ENCODE measurements at places on chromosomes 6 and 20. TPM values are rescaled to one million over a fixed set of nuclear protein-coding genes. Genes with fewer than 3 reads are reported as not detected.

The NRSN1 gene
- not detected for total RNA-seq

The FKBP1C gene
- total RNA-seq, result 0.23 TPM

The ZNF391 gene
- 8.3 TPM for total RNA-seq

The C6orf132 gene
- total RNA-seq, result 31.9 TPM

The PRICKLE4 gene
- 0.93 TPM for total RNA-seq

The MYLIP gene
- total RNA-seq, result 2.1 TPM

The DSN1 gene
- total RNA-seq, result 7.8 TPM

The C6orf52 gene
- 5.0 TPM for total RNA-seq

The MATN4 gene
- not detected for total RNA-seq

The SLC35F1 gene
- total RNA-seq, result not detected

The TREML1 gene
- total RNA-seq, result not detected

The TBC1D22B gene
- 14.6 TPM for total RNA-seq

The TSBP1 gene
- not detected for total RNA-seq

The MEP1A gene
- not detected for total RNA-seq

The TBXT gene
- total RNA-seq, result not detected

The NR2E1 gene
- not detected for total RNA-seq

The FOXC1 gene
- 16.8 TPM for total RNA-seq

The LPA gene
- total RNA-seq, result not detected

The PTCHD4 gene
- total RNA-seq, result 8.4 TPM

The SCRT2 gene
- total RNA-seq, result not detected

The RGS17 gene
- 2.5 TPM for total RNA-seq

The GRM1 gene
- not detected for total RNA-seq

The ZBTB46 gene
- total RNA-seq, result 0.63 TPM

The DDO gene
- total RNA-seq, result not detected

The ARFGAP1 gene
- total RNA-seq, result 97.2 TPM

The CST8 gene
- total RNA-seq, result not detected

The KIF6 gene
- 1.3 TPM for total RNA-seq

The WFDC12 gene
- total RNA-seq, result not detected

The ZGPAT gene
- total RNA-seq, result 19.5 TPM

The CYP21A2 gene
- total RNA-seq, result 0.88 TPM

The TREML2 gene
- not detected for total RNA-seq

The FNDC11 gene
- 3.9 TPM for total RNA-seq

The CCN6 gene
- total RNA-seq, result not detected

The SLC22A7 gene
- total RNA-seq, result not detected

The ASCC3 gene
- total RNA-seq, result 64.9 TPM

The HDGFL1 gene
- total RNA-seq, result not detected

The BCAS1 gene
- not detected for total RNA-seq

The FABP7 gene
- not detected for total RNA-seq

The FUCA2 gene
- total RNA-seq, result 62.2 TPM

The TEAD3 gene
- total RNA-seq, result 11.1 TPM

The CABLES2 gene
- 1.5 TPM for total RNA-seq

The CD40 gene
- 1.5 TPM for total RNA-seq

The FAM217A gene
- not detected for total RNA-seq

The DSP gene
- total RNA-seq, result 163 TPM

All from MCF 10A (cell line).